ENCODE measurements at places on chromosomes 7 and 10.

GRCh38 chr10:48497780-48498770 lies 106.8 kb downstream of the ARHGAP22 start:
- DNase-seq = no peak

GRCh38 chr10:22988581-22989360 lies 60.9 kb downstream of the ARMC3 start:
- DNase-seq = peak; percentile 64

- DNase-seq = no peak
These were observed 209.8 kb downstream of the ZNF33B start for GRCh38 chr10:42428534-42428933.

GRCh38 chr10:93451244-93451947 lies 30.7 kb downstream of the MYOF start:
- no peak for DNase-seq

DNA sequence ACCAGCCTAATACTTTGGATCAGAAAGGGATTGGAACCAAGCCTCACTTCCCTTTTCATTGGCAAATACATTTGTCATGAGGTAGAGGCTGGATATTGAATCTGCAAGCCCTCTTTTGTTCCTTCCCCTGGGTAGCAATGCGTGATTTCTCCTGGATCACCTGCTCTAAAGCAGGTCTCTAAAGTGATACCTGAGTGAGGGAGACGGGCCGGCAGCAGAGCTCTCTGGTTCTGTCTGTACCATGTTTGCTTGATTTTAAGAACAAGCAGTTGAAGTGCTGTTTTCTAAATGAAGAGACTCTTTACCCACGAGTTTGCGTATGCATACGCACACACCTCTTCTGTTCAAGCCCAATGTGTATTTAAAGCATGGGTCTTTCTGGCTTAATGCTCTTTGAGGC lies 41.1 kb downstream of the GARS1 start:
- DNase-seq = no peak

- no peak for DNase-seq
These were observed 31.2 kb downstream of the LDB3 start for GRCh38 chr10:86699541-86699940.

DNA sequence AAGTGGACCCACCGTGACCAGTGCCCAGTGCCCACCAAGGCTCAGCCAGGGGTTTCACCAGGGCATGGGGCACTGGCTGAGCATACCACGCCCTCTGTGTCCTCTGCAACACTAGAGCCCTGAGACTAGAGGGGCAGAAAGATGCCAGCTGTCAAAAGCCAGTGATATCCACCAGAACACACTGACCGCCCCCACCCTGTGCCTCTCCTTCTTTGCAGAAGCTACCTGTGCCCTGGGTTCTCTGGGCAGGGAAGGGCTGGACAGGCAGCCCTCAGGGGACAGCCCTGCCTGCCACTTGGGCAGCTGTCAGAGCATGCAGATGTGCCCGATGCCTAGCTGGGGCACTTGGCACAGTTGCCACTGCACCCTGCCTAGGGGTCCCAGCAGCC lies 494 bp downstream of the VSIR start:
- no peak for DNase-seq

- DNase-seq = no peak
These were observed 423.9 kb downstream of the NEBL start for GRCh38 chr10:20473023-20473760.

DNA sequence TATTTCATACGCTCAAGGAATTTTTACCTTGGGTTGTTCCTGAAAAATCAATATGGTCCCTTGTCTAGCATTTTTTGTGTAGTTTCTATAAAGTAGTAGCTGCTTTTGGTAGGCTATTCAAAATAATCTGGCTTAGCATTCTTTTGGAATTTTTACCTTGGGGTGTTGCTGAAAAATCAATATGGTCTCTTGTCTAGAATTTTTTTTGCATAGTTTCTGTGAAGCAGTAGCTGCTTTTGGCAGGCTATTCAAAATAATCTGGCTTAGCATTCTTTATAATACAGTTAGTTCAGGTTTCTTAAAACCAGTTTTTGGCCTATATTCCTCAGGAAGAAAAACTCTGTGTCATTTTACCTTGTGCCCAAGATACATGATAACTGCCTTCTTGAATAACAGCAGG lies 301.9 kb downstream of the SUGCT start:
- no peak for DNase-seq

DNA sequence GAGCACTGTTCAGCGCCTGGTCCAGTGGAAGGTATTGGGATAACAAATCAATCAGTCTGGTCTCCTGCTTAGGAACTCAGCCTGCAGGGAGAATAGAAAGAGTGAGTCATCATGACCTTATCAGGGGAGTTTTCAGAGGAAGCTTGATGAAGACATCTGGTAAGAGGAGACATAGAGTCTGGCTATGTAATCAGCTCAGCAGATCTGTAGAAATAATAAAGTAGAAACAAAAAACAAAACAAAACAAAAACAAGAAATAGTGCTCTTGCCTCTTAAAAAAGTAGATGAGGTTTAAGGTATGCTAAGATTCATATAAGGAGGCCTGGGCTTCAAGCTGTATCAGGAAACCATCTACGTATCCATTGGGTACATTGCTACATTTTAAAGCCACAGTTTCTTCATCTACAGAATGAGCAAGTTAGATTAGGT lies 14.4 kb downstream of the TAS2R41 start:
- DNase-seq = no peak

- no peak for DNase-seq
These were observed 90.1 kb downstream of the PIP4K2A start for GRCh38 chr10:22624287-22624738.

- DNase-seq = no peak
These were observed 145.4 kb downstream of the SNX10 start for GRCh38 chr7:26437003-26437532.

- DNase-seq = no peak
These were observed 73.3 kb downstream of the ADAM12 start for GRCh38 chr10:126314863-126315493.

Data from stimulated activated CD8-positive, alpha-beta memory T cell treated with anti-CD3 and anti-CD28 coated beads, Interleukin-12 subunit alpha, Interleukin-12 subunit beta, amount 100 ng/mL, for 1 hour (primary cell).